Stimulated activated CD8-positive, alpha-beta memory T cell treated with anti-CD3 and anti-CD28 coated beads, Interleukin-4, amount 100 ng/mL, for 4 hours (primary cell): ENCODE measurements at places on chromosomes 3 and 15.

GRCh38 chr15:23566651-23567050 lies 1.2 kb downstream of the MKRN3 start:
- DNase-seq = no peak

- DNase-seq = no peak
Observed at GRCh38 chr15:65286069-65286703, 497 bp downstream of the PARP16 start.

- no peak for DNase-seq
Observed at GRCh38 chr3:126850370-126851085, 132.4 kb upstream of the PLXNA1 start.

GRCh38 chr3:197393711-197394110 lies 95.3 kb upstream of the DLG1 start:
- no peak for DNase-seq

DNA sequence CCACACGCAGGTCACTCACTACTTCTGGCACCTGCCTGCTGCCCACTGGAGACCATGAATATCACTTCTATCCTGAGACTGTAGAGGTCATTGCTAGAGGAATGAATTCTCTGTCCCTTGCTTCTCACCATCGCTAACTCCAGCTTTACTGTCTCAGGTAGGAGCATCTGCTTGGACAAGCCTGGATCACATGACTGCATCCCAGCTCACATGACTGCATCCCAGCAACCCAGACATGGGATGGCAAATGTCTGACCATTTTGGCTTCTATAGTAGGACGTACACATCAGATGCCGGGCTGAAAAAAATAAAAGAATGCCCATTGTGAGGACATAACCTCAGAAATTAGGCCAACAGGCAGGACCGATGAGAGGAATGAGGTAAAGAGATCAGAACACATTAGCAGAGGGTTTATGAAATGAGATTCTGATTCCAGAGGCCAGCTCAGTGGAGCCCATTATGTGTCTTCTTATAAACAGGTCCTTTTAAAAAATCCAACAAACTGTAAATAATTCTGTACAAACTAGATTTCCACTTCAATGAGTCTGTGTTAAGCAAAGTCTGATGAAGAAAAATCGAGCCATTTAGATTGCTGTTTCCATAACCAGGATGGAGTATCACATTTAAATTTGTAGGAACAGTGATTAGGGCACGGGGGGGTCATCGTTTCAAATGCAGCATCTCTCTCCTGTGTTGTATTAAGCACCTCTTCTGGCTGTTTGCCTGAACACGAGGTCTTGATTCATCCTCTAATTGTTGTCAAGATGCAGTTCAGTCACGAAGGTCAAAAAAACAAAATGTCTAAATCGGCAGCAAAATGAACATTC lies 126.7 kb downstream of the MTHFS start:
- no peak for DNase-seq

- DNase-seq = no peak
Observed at GRCh38 chr3:173869766-173870165, 472.2 kb downstream of the NLGN1 start.

DNA sequence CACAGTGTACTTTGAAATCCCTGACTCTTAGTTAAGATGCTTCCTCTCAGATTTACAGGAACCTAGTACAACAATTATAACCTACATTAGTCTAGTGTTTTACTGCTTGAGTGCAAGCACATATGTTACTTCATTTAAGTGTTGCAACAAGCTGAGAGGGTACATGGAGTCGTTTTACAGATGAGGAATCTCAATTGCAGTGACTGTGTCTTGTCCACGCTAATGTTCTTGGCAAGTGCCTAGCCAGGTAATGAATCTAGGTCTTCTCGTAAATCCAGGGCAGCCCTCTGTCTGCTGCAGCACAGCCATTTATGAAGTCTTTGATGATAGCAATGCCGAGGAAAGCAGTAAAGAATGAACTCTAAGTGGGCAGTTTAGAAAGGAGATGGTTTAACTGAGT lies 384.4 kb upstream of the ARPP21 start:
- no peak for DNase-seq

- DNase-seq = peak; percentile 66
Observed at GRCh38 chr3:10738688-10739372, 77.2 kb upstream of the SLC6A11 start.

DNA sequence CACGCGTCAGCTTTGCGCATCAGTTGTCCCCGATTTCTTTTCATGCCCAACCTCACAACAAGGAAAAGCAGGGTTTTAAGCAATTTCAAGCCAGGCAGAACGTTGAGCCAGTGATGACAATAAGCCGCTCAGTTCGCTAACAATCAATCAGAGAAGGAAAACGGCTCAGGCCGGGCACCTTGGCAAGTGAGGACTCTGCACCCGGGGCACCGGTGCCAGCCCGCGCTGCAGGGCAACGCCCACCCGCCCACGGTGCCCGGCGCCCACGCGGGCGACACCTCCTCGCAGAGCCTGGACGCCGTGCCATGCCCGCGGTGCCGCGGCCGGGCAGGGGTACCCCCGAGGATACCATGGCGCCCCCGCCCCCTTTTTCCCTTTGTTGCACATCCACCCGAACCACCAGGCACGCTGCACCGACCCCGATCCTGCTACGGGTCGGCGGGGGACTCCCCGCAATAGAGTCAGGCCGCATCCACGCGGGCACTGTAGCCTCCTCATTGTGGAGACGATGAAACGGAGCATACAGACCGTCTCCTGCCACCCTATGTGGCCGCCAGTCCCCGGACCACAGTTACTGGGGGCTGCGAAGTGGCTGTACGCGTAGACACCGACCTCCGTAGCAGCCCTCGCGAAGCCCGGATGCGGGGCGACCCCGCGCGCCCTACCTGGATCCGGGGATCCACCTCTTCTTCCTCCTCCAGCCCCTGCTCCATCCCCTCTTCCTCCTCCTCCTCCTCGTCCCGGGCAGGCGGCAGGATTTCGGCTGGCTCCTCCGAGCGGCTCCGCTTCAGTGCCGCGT lies 581 bp downstream of the SH3BP5 start:
- DNase-seq = no peak

DNA sequence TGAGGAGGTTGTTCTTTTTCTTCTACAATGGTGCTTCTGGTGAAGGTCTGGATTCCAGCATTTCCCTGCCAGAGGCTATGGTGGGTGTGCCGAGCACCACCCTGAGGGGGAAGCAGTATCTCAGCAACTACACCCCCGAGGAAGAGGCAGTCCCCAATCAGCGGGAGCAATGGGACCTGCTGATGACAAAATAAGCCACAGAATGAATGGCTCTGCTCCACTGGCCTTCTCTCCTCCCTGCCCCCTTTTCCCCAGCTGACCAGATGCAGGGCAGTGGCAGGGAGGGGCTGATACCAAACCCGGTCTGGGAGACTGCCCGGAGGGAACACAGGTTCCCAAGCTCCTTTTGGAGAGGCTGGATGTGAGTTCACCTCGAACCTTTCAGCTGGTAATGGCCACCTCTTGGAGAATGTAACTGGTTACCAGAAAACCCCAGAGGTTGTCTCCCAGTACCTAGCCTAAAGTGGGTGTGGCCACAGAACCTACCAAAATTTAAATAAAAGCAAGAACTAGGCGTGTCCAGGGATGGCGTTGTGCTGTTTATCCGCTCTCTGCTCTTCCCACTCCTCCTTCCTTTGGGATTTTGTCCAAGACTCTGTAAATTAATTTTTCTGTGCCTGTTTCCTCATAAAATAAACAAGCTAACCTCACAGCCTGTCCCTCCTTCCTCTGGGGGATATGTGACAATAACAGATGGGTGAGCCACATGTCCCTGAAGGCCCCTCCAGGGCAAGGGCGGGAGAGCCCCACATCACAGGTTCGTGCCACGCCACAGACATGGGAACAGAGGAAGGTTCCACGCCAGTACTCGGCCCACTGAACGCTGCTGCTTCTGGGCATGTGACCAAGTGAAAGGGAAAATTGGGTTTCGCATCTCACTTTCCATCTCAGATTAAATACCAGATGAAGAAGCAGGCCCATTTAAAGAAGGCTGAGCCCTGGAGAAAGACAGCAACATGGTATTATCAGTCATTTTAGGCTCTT lies 35.1 kb upstream of the SPTBN5 start:
- no peak for DNase-seq

- DNase-seq = no peak
Observed at GRCh38 chr3:35739964-35740527, 100.7 kb downstream of the ARPP21 start.

DNA sequence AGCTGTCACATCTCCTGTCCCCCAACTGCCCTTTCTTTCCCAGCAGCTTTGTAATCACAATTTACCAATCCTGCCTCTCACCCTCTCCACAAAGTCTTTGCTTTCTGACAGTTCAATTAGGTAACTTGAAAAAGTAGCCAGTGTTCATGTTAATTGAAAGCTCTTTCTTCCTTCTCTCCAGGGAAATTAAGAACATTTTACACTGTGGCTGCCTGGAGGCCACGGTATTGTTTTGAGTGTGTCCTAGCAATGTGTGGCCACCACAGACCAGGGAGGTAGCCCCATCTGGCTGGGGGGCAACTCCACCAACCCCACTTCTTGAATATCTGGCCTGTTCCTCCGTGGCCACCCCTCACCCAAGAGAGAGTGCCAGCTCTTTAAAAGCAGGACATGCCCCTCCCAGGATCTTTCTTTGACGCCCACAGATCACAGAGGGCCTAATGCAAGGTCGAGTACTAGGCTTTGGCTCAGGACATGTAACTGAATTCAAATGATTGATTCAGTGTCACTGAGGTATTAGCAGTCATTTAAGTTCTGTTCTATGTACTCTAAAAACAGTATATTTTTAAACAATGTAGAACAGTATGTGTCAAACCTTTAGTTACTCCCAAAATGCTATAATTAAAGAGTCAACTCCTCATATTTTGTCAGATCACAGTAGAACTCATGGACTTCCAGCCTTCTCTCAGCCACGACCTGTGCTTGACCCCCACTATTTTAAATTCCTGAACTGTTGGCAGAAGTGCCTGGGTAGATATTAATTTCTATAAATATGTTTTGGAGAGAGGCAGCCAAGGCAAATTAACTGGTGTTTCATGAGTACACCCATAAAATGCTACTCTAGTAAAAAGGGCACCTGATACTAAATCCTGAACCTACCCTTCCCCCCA lies 164.5 kb downstream of the TNIK start:
- no peak for DNase-seq

- DNase-seq = no peak
Observed at GRCh38 chr15:95561463-95561862, 769.0 kb upstream of the NR2F2 start.

DNA sequence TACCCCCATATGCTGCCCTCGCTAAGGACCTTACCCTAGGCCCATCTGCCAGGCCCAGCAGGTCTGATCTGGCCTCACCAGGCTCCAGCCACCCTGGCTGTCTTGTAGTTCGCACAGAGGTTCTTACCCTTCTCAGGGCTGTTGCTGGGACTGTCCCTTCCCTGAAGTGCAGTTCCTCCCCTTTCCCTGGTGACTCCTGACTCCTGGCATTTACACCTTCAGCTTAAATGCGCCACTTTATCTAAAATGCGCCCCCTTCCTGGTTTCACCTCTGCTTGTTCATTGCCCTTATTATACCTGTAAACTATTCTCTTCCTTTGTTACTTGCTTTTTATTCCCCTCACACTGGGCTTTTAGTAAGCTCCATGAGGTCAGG lies 835 bp upstream of the TTLL3 start:
- DNase-seq = no peak

DNA sequence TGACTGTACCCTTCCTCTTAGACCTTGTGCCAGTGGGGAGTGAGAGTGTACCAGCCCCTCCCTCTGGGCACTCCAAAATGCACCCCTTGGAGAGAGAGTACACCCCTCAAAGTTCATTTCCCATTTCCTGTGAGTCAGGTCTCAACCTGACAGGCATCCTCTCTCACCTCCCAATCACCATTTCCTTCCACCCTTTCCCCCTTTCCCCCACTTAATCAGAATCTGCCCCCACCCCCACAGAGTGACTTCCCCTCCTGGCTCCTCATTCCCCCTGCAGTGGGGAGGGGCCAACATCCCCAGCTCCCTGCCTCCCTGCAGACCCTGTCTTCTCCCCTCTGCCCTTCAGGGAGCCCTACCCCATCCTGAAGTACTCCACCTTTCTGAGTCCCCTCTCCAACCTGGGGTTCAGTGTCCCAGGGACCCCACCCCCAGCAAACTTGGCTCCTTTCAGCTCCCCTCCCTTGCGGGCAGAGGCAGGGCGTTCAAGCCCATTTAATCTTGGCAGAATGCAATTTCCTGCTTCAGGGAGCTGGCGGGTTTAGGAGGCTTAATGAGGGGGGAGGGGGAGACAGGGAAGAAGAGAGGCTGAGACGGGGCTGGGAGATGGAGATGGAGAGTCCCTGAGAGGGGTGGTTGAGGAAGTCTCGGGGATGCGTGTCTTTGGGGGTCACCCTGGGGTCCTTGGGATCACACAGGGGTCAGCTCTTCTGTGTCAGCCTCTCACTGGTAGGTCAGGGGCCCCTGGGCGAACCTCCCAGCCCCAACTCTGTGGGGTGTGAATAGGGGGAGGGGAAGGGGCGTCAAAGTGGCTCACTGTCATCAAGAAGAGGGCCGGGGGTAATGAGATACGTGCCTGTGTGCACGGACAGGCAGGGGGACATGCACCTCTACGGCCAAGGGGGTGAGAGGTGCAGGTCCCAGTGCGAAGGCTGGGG lies 16.6 kb upstream of the SEMA3F start:
- DNase-seq = no peak

DNA sequence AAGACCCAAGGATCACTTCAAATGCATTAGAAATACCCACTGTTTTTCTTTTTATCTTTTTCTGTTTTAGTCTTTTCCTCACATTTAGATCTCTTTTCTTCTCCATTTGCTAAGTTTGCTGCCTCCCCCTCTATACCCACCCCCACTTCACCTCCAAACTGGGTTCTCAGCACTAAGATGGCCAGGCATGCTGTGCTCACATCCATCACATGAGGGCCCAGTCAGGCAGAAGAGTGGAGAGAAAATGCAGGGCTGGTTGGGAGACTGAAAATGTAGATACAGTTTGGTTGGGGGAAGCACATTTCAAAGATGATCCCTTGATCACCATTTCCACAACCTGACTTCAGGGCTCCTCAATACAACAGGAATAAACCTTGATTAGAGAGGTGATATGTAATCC lies 8.7 kb downstream of the GAP43 start:
- no peak for DNase-seq

- DNase-seq = no peak
Observed at GRCh38 chr3:66472313-66473134, 28.3 kb downstream of the LRIG1 start.

DNA sequence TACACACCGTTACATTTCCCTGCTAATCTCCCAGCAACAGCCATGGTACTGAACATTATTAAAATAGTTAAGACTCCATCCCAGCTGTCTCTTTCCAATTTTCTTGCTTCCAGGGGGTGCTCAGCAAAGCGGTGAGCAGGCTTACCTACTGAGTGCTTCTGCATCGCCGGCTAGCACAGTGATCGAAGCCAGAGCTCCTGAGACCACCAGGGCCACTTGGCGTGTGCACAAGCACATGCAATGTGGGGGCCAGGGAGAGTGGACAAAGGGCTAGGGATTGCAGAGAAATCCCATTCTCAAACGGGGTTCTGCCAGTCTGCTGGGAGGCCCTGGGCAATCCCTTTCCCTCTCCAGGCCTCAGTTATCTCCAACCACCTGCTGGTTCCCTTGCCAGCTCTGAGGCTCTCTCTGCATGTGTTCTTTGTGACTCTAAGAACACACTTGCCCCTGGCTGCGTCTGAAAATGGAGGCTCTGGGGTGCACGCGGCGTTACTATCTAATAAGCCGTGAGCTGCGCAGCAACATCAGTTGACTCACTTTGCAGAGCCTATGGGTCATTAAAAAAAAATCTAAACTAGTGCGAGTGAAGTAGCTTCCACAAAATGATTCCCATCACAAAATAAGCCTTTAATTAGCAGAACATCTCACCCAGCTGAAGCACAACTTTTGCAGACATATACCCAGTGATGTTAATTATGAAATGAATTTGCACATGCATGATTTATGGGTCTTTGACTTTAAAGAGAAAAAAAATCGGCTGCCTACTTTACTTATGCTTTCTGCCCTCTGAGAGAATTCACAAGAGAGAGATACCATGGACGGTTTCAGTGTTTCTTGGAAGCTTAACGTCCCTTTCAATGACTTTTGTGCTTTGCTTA lies 271.5 kb downstream of the TLE3 start:
- DNase-seq = no peak
